Small intestine (tissue), 16 donors: ENCODE measurements at places on chromosomes 7 and 10.
A peak's percentile ranks its signal among the peaks of the same experiment; 100 is the strongest.

DNA sequence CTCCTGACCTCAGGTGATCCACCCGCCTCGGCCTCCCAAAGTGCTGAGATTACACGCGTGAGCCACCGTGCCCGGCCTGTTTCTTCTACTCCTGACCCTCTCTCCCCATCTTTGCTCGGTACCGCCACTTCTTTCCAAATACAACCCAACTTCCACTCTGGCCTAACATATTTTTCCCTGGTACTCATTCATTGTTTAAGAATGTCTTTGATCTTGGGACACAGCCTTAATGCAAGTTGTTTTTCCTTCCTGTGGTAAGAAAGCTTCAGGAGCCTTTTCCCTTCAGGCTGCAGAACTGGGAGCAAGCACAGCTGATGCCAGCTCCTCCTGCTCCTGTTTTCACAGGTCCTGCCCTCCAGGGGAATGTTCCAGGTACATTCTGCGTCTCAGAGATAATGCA is 13.7 kb downstream of the CALML3 start:
- H3K27ac ChIP-seq = no peak overlapping the region
- DNase-seq = no peak
- H3K4me1 ChIP-seq = no peaks in the 10 kb centered on the region
- H3K36me3 ChIP-seq = no peaks in the 10 kb centered on the region

GRCh38 chr7:28041508-28042314 is 138.9 kb downstream of the JAZF1 start:
- no peaks in the 10 kb centered on the region for H3K36me3 ChIP-seq
- no peak overlapping the region for H3K4me3 ChIP-seq
- no peak overlapping the region for H3K27ac ChIP-seq

DNA sequence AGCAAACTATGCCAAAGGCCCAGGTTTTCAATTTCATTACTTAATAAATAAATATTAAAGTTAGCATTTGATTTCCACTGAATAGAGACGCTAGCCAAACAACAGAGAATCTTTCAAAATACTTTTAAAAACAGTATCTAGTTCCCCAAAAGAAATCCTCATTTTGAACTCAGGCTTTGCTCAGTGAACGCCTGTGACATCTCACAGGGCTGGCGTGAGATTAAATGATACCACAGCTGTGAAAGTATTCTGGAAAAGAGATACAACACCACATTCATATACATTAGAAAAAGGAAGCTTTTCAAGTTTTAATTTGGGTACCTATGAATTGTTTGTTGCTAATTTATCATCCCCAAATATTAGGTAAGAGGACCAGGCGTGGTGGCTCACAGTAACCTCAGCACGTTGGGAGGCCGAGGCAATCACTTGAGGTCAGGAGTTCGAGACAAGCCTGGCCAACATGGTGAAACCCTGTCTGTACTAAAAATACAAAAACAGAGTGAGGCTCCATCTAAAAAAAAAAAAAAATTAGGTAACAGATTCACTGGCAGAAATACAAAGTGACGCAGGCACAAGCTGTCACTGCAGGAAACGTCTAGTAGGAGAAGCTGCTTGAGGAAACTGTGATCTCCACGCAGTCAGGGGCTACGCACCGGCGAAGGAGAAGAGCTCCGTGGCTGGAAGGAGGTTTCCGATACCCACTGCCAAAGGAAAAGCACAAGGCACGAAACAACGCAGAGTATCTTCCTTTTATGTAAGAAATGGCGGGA is 50.0 kb downstream of the AMZ1 start:
- H3K27ac ChIP-seq = peak overlapping the region; percentile 32
- no peak for DNase-seq
- no peak overlapping the region for H3K4me3 ChIP-seq

DNA sequence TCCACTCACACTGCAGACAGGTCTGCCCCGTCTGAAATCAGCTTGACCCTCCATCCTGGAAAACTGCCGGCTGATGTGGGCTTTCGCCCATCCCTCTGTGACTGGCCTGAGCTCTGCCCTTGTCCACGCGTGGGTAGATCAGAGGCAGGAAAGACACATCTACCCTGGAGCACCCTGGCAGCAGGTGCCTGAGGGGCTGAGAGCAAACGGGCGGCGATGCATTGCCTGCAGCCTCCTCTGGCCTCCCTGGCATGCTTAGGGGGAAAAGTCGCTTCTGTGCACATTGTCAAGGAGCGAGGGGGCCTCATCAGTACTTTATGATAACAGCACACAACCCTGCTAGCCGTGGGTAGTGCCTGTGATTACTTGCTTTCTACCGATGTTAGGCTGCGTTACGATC is 109.4 kb downstream of the ADARB2 start:
- no peak overlapping the region for H3K27ac ChIP-seq
- no peaks in the 10 kb centered on the region for H3K36me3 ChIP-seq
- H3K4me1 ChIP-seq = no peaks in the 10 kb centered on the region
- H3K27me3 ChIP-seq = peaks cover 2% of the 10 kb centered on the region
- no peak for DNase-seq

DNA sequence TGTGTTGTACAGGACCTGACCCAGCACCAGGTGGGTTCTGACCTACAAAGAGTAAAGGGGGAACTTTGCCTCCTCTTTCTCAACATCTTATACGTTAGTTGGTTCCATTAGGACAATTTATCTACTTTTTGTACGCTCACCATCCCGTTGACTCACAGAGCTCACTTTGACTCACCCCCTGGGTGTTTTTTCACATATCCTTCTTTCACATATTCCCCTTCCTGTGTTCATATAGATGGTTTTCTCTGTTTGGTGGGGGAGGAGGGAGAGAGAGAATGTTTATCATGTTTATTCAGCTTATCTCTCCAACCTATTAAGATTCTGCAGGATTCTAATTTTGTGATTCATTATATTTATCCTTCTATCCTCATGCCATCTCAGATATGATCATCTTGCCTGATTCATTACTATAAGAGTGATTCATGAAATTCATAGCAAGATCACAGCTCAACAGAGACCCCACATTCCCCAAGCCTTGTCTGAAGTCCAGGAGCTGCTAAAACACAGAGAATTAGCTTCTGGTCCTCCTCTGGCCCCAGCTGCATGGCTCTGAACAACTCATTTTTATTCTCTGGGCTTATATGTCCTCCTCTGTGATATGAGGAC is 37.2 kb downstream of the PRSS2 start:
- no peak overlapping the region for H3K4me3 ChIP-seq
- no peaks in the 10 kb centered on the region for H3K36me3 ChIP-seq
- no peaks in the 10 kb centered on the region for H3K4me1 ChIP-seq
- H3K27me3 ChIP-seq = no peaks in the 10 kb centered on the region
- DNase-seq = no peak
- peak overlapping the region; percentile 90 for H3K27ac ChIP-seq

- DNase-seq = no peak
- H3K36me3 ChIP-seq = peaks cover 46% of the 10 kb centered on the region
- no peak overlapping the region for H3K4me3 ChIP-seq
- peaks cover 6% of the 10 kb centered on the region for H3K4me1 ChIP-seq
- no peak overlapping the region for H3K27ac ChIP-seq
- no peaks in the 10 kb centered on the region for H3K27me3 ChIP-seq
Measured at GRCh38 chr10:30456266-30456665, 22.3 kb downstream of the MAP3K8 start.

DNA sequence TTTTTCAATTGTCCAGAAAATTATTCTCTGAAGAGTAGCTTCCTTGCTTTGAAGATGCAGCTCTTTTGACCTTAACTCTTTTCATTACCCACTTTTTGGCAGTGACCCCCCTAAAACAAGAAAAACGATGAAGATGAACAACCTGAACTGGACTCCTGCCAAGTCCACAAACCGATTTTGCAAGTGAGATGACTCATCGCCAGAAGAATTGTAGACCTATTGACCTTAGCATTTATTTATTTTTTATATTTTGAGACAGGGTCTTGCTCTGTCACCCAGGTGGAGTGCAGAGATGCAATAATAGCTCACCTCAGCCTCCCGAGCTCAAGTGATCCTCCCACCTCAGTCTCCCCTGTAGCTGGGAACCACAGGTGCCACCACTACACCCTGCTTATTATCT is 859.2 kb downstream of the GATA3 start:
- H3K36me3 ChIP-seq = no peaks in the 10 kb centered on the region
- no peak for DNase-seq
- H3K27me3 ChIP-seq = no peaks in the 10 kb centered on the region
- no peaks in the 10 kb centered on the region for H3K4me1 ChIP-seq

DNA sequence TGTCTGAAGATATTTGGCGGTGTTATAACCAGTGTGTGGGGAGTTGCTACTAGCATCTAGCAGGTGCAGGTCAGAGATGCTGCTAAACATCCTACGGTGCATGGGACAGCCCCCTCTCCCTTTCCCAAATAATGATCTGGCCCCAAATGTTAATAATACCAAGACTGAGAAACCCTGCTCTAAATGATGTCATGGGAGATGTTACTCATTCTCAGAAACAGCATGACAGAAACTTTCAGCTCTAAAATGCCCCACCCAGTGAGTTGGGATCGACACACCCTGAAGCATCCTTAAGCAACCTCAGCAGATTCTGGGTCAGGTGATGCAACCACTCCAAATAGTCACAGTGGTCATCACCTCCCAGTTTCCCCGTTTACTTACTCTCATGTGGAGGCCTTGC is 108.8 kb upstream of the MPP7 start:
- peak; percentile 19 for DNase-seq
- no peaks in the 10 kb centered on the region for H3K36me3 ChIP-seq
- H3K27ac ChIP-seq = no peak overlapping the region
- H3K4me1 ChIP-seq = no peaks in the 10 kb centered on the region
- no peaks in the 10 kb centered on the region for H3K27me3 ChIP-seq
- H3K4me3 ChIP-seq = no peak overlapping the region

GRCh38 chr10:53573498-53573897 is 800.9 kb upstream of the MBL2 start:
- H3K4me1 ChIP-seq = no peaks in the 10 kb centered on the region
- no peak for DNase-seq
- H3K27me3 ChIP-seq = no peaks in the 10 kb centered on the region
- no peak overlapping the region for H3K27ac ChIP-seq
- H3K36me3 ChIP-seq = no peaks in the 10 kb centered on the region

DNA sequence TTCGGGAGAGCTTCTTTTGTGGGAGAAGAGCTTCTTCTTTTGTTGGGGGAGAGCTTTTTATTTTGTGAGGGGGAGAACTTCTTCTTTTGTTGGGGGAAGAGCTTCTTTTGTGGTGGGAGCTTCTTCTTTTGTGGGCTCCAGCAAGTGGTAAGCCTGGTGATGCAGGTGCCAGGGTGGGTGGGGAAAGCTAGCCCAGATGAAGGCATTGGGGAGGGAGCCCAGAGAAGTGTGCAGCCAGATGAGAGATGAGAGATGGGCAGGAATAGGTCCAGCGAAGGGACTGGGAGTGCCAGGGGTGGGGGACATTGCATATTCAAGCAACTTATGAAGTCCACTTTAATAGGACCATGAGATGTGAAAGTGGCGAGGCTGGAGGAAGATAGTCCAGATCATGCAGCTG is 9.7 kb downstream of the ADRA2A start:
- H3K4me1 ChIP-seq = no peaks in the 10 kb centered on the region
- H3K27me3 ChIP-seq = no peaks in the 10 kb centered on the region
- no peak for DNase-seq
